Esophagus muscularis mucosa (tissue), 4 donors: ENCODE measurements at places on chromosomes 5 and 9.

DNA sequence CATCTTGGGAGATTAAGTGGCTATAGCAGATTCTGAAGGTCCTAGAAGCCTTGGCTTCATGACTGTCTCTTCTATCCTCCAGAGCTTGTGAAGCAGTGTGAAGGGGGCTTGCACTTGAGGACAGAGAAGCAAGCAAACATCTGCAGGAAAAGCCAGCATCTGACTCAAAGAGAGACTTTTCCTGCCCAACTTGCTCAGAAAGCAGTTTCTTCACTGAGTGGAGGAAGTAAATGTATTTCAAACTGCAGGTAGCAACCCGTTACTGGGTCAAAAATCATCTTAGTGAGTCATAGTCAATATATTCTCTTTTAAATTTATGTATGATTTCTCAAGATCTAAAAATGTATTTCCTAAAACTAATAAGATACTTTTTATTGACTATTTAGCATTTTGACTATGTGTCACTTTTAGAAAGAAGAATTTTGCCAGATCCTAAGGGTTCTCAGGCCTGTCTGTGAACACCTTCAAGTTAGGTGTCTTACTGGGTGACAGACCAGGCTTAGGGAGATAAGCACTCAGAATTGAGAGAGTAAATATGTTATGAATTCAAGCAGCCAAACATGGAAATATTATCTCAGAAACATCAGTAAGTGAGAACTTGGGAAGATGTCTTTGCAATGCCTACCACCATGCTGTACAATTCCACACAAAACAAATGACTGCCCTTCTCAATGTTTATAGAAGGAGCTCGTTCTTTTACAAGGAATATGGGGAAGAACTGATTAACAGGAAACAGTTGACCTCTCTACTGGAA, 72.6 kb upstream of the DMAC1 start:
- DNase-seq: no peak
- H3K27ac ChIP-seq: no peak overlapping the region
- H3K4me1 ChIP-seq: no peaks in the 10 kb centered on the region
- no peaks in the 10 kb centered on the region for H3K36me3 ChIP-seq
- no peak overlapping the region for H3K4me3 ChIP-seq

- no peak for DNase-seq
- no peaks in the 10 kb centered on the region for H3K36me3 ChIP-seq
- H3K27me3 ChIP-seq: no peaks in the 10 kb centered on the region
- no peak overlapping the region for H3K4me3 ChIP-seq
- H3K4me1 ChIP-seq: no peaks in the 10 kb centered on the region
These were observed 314.2 kb upstream of the DAP start for GRCh38 chr5:11075035-11075805.

DNA sequence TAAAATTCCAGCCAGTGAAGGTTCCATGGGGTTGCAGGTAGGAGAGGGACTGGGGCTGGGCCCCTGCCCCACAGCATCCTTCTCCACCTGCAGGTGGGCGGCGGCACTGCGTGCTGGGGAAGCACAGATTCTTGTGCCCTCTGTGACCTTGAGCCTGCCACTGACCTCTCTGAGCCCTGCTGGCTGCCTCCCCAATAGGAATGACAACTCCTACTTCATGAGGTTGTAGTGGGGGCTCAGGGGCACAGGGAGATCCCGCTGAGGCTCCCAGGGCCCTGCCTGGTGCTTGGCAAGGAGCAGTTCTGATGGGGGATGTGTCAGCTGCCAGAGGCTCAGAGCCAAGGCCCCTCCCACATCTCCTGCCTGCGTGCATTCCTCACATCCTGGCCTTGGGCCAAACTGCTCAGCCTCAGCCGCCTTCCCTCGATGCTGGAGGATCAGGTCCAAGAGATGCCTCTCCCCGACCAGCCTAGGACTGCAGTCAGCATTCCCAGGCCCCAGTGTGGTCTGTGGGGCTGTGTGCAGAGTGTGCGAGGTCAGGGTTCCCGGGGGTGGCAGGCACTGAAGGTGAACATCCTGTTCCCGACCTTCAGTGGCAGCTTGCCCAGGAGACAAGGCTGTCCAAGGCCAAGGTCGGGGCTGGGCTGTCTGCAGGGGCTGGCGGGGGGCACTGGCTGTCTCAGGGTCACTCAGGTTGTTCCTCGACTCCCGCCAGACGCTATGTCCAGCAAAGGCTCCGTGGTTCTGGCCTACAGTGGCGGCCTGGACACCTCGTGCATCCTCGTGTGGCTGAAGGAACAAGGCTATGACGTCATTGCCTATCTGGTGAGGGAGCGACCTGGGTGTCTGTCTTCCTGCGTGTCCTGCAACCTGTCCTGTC, 7.0 kb downstream of the ASS1 start:
- DNase-seq: no peak
- H3K4me3 ChIP-seq: no peak overlapping the region
- H3K36me3 ChIP-seq: no peaks in the 10 kb centered on the region

- H3K36me3 ChIP-seq: peaks cover 82% of the 10 kb centered on the region
- DNase-seq: no peak
These were observed 5.1 kb downstream of the TBC1D13 start for GRCh38 chr9:128792134-128792533.

DNA sequence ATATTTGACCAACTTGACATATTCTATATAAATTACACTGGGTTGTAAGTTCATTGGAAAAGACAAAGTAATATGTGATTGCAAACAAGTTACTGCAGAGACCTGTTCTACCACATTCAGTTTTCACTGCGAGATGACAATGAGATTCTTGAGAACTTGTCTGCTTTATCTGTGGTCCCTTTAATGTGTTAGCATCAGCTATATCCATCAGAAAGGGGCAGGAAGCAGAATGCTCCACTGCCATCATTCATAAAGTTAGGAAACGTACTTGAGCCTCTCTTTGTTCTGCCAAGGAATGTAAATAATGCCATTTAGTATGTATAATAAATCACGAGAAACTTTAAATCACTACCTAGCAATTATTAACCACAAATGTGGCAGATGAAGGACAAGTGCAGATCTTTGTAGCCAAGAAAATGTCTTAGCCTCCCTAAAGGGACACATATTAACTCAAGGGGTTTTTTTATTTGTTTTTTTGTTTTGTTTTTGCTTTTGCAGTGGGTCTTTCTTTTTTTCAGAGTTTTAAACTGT, 59.4 kb downstream of the GIN1 start:
- no peak for DNase-seq
- H3K4me3 ChIP-seq: no peak overlapping the region
- no peaks in the 10 kb centered on the region for H3K27me3 ChIP-seq
- no peaks in the 10 kb centered on the region for H3K4me1 ChIP-seq
- no peaks in the 10 kb centered on the region for H3K36me3 ChIP-seq
- H3K27ac ChIP-seq: no peak overlapping the region

- H3K4me1 ChIP-seq: peaks cover under 1% of the 10 kb centered on the region
- no peak overlapping the region for H3K4me3 ChIP-seq
These were observed 54.2 kb downstream of the LNPEP start for GRCh38 chr5:96990102-96990501.

GRCh38 chr9:104858846-104859245, 69.1 kb downstream of the ABCA1 start:
- H3K27ac ChIP-seq: peak overlapping the region; percentile 5
- peaks cover 16% of the 10 kb centered on the region for H3K4me1 ChIP-seq
- H3K4me3 ChIP-seq: no peak overlapping the region
- no peaks in the 10 kb centered on the region for H3K27me3 ChIP-seq

DNA sequence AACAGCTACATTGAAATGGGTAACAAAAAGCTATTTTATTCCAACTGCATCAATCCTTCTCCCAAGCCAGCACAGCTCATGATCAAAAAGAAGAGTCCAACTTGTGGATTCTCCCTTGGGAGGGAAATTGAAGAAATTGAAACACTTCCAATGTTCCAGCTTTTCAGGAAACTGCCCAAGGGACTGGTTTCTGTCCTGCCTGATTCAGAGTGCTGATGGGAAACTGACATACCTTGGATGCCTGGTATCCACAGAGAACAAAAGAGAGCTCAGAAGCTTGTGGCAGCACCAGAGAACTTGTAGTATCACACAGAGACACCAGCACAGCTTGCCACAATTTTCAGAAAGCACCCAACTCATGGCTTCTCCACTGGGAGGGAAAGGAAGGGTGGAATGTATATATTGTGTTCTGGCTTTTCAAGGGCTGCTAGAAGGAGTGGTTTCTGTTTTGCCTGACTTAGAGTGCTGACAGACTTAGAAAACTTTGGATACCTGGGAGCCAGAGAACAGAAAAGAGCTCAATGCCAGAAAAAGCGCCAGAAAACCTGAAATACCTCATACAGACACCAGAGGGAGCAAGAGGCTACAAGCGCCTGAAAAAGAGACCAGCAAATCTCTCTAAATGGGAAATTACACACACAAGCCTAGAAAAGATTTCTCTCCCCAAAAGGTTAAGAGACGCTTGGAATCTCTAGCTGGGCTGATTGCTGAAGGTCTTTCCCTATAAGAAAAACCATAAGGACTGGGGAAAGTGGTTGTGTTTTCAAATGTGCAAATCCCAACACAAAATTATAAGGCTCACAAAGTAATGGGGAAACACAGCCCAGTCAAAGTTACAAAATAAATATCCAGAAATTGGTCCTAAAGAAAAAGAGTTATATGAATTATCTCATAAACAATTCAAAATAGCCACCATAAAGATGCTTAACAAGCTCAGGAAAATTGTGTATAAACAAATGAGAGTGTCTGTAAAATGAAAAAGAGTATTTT, 178.8 kb downstream of the SPOCK1 start:
- no peak for DNase-seq
- no peak overlapping the region for H3K4me3 ChIP-seq
- H3K27me3 ChIP-seq: no peaks in the 10 kb centered on the region
- H3K27ac ChIP-seq: no peak overlapping the region
- no peaks in the 10 kb centered on the region for H3K36me3 ChIP-seq
- peaks cover 9% of the 10 kb centered on the region for H3K4me1 ChIP-seq
